ENCODE measurements at places on chromosomes 7 and 10.

GRCh38 chr7:134995239-134996096 lies 9.2 kb downstream of the AGBL3 start:
- no peak for DNase-seq

- no peak for DNase-seq
These were observed 55.6 kb downstream of the GRB10 start for GRCh38 chr7:50727072-50727471.

DNA sequence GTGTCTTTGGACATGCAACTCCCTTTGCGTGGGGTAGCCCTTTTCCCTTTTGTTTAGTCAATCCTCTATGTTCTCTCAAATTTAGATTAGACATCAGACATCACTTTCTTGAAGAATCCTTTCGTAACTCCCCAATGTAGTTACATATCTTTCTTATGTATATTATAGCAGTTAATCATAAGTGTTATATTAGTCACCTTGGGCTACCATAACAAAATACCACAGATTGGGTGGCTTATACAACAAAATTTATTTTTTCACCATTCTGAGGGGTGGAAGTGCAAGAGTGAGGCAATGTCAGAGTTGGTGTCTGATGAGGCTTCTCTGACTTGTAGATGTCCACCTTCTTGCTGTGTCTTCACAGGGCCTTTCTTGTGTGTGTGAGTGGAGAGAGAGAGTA lies 105.7 kb downstream of the PHTF2 start:
- DNase-seq = no peak

- no peak for DNase-seq
These were observed 107.4 kb downstream of the FAM204A start for GRCh38 chr10:118234683-118235082.

GRCh38 chr10:72459301-72459700 lies 104.6 kb upstream of the DNAJB12 start:
- DNase-seq = no peak

DNA sequence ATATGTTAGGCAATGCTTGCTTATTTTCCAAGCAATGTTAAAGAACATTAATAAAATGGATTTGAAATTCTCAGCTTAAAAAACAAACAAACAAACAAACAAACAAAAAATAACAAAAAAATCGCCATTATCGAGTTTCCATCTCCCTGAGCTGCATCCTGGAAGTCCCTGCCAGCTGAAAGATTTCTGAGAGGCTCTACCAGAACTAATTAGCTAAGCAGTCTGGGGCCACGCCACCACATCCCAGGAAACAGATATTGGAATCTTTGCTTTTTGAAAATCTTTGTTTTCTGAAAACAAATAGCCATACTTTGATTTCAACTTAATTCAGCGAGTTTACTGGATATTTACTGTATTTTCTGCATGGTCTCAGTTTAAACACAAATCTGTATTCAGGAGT lies 143.6 kb downstream of the LSMEM1 start:
- DNase-seq = no peak

DNA sequence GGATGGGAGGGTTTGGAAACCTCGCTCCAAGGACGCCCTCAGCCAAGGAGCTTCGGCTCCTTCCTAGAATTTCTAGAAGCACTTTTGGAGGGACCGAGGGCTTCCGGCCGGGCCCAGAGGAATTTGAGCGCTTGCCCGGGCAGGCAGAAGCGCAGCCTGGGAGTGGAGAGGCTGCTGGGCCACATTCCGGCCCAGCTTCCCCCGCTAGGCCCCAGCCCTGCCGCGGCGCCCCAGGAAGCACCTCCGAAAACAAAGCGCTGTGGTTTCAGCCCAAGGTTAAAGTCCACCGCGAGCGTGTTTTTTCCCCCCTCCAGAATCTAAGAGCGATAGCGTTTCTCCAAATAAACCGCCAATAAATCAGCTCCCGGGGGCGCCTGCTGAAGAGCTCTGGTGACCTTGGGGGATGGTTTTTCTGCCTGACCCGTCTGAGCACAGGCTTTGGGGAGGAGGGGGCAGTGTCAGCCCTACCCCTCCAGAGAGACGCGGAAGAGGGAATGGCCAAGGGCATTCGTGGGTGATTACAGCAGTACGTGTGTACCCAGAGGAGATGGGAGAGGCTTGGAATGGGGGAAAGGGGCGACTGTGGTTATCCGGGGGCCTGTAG lies 5.7 kb upstream of the TNRC18 start:
- DNase-seq = no peak

GRCh38 chr10:1121271-1121970 lies 65.2 kb downstream of the WDR37 start:
- no peak for DNase-seq

GRCh38 chr7:116502201-116503096 lies 2.9 kb downstream of the CAV2 start:
- no peak for DNase-seq

- DNase-seq = no peak
These were observed 32.6 kb upstream of the ZNRF2 start for GRCh38 chr7:30251708-30252329.

DNA sequence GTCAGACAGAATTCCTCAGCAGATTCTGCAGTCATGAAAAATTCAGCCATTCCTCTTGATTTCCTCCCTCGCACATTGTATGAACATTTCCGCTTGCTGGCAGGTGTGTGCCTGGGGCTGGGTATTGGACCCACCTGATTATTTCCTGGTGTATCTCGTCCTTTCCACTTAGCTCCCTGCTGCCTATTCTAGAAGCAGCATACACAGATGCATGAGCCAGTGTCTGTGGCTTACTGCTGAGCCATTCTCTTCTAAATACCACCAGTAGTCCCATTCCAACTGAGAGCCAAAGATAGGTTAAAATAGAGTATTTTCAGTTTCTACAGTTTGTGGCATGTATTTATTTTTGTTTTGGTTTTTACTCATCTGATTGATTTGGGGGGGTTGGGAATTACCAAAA lies 270.1 kb upstream of the AKR1E2 start:
- no peak for DNase-seq

- no peak for DNase-seq
These were observed 435.6 kb upstream of the C7orf33 start for GRCh38 chr7:148155000-148155399.

DNA sequence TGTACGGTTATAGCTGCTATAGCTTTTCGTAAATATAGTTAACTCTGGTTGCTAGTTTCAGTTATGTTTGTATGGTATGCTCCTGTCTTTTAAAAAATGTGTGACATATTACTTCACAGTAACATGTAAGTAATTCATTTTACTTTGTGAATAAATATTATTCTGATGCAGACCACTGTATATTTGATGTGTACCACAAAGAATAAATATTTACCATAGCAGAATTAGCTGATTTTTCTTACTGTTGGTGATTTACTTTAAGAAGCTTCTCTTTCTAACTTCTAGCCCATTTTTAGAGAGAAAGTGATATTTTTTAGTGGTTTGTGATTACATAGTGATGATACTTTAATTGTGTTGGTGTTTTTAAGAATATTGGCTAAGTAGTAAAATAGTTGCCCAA lies 292.8 kb downstream of the BBS9 start:
- DNase-seq = no peak

DNA sequence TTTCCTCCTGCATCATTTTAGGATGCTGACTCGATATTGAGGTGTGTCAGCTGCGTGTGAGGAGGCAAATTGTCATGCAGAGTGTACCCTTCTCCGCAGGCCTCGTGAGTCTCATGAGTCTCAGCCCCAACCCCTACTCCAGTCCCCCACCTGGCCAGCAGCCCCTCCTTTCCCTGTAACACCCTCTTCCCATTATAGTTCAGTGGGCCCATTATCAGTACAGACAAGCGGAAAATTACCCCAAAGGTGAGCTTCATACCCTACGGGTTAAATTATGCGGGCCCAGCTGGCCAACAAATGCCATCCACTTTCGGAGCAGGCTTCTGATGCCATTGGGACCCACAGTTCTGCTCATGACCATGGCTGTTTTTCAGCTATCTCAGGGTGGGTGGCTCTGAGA lies 25.2 kb downstream of the SFTPD start:
- no peak for DNase-seq

DNA sequence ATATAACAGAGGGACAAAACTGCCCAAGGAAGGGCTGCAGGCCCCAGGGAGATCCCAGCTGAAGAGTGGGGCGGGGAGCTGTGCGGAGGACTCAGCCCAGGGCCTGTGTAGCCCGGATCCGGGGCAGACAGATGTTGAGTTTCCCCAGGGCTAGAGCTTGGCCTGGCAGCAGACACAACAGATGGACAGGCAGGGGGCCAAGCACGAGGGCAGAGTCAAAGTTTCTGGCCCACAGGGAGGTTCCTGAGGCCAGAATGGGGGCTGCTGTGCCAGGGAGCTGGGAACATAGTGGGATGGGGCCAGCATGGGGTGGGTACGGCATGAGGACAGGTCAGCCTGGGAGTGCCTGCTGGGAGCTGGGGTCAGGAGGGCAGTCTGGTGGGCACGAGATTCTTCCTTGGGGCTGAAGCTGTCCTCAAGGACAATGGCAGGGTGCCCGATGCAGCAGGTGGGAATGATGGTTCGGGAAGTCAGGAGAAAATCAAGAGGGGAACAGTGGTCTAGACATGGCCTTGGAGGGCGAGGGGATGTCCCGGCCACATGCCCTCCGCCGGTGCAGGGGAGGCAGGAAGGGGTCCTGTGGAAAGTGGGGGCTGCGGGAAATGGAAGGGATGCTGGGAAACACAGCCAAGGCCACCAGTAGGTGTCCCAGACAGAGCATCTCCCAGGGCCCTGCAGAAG lies 519.1 kb upstream of the FOXK1 start:
- no peak for DNase-seq

- DNase-seq = no peak
These were observed 757.0 kb upstream of the GALNT17 start for GRCh38 chr7:70374772-70375533.

- DNase-seq = no peak
These were observed 195.0 kb upstream of the RHOBTB1 start for GRCh38 chr10:61138708-61139591.

GRCh38 chr7:84837405-84837804 lies 349.5 kb downstream of the SEMA3D start:
- no peak for DNase-seq

DNA sequence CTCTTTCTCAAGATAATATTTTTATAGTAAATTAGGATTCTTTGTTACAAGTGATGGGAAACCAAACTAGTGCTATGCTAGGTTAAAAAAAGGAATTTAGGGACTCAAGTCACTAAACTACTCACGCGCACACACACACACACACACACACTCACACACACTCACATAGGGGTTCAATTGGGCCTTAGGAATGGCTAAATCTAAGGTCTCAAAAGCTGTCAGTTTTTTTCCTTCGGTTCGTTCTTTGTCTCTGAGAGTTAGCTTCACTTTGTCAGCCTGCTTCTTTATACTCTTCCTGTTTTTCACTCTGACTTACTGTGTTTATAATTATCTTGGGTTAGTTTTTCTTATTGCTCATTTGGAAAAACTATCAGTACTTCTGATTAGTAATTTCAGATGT lies 138.9 kb downstream of the ADK start:
- DNase-seq = no peak

- no peak for DNase-seq
These were observed 78.0 kb upstream of the ANKRD1 start for GRCh38 chr10:90998733-90999511.

- DNase-seq = no peak
These were observed 189.8 kb downstream of the CTNNA3 start for GRCh38 chr10:67506083-67506756.

GRCh38 chr7:28738412-28738811 lies 219.7 kb downstream of the TRIL start:
- no peak for DNase-seq

DNA sequence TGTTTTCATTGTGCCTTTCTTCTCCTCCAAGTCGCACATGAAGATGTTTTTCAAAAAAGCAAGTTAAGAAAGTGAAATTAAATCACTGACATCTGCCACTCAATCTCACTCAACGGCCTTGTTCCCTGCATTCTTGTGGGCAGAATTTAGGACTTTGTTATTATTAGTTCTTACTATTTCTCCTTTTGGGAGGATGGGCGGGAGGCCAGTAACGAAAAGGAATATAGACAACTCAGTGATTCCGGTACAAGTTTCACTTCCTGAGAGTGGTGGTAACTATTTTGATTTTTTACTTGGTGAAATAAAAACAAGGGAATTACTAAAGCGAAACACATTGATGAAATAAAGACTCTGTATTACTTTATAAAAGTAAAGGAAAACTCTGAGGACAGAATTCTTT lies 231.9 kb upstream of the HABP2 start:
- DNase-seq = no peak

- no peak for DNase-seq
These were observed 64.9 kb downstream of the MCU start for GRCh38 chr10:72756674-72757385.

DNA sequence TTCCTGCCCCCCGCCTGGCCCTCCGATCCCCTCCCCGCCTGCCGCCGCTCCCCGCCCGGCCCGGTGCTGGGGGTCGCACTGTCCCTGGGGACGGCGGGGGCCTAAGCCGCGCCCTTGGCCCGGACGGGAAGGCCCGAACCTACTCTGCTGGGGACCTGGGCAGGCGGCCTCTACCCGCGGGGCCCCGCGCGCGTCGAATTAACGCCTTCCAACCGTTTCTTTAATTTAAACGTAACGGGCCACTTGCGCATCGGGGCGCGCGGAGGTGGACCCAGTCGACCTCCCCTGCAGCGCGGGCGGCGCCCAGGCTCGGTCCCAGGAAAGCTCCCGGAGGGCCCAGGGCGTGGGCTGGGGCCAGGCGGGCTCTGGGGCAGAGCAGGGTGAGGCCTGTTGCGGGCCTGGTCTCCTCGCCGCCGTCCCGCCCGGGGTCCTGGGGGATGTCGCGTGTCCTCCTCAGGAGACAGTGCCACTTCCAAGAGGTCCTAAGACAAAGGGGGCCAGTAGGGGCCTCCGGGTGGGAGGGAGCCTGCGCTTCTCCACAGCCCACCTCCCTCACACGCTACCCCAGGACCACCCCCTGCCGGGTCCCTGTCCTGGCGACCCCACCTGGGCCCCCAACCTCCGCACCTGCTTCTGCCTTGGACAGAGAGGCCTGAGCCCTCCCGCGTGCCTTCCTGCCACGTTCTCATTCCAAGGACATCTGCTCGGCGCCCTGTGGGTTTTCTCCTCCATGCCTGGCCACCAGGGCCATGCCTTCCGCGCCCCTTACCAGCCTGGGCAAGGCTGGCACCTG lies 658 bp upstream of the PTPRN2 start:
- DNase-seq = no peak

GRCh38 chr10:15859906-15860691 lies at the start of gene MINDY3:
Gene MINDY3, minus strand, starts transcription at chr10:15860507. Its CDS starts 208 bp downstream, at chr10:15860299.
- DNase-seq = peak; percentile 68

DNA sequence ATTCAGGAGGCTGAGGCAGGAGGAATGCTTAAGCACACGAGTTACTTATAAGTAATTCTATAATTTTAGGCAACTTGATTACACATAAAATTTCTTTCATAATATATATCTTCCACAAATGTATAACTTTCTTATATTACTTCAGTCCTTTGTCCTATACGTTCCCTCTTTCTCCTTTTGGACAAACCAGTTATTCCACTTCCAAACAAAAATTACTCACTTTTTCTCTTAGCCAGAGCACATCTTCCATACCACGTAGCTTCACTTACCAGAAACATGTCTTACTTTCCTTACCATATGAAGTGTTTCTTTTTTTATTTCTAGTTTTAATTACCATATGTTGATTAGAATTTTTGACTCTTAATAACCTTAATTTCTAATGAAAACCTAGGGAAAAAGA lies 64.6 kb downstream of the ARL5B start:
- no peak for DNase-seq

Data from memory B cell (primary cell).